ENCODE measurements at places on chromosomes 7 and 10.

- DNase-seq = no peak
Observed at GRCh38 chr10:26525586-26525985, 87.4 kb downstream of the APBB1IP start.

DNA sequence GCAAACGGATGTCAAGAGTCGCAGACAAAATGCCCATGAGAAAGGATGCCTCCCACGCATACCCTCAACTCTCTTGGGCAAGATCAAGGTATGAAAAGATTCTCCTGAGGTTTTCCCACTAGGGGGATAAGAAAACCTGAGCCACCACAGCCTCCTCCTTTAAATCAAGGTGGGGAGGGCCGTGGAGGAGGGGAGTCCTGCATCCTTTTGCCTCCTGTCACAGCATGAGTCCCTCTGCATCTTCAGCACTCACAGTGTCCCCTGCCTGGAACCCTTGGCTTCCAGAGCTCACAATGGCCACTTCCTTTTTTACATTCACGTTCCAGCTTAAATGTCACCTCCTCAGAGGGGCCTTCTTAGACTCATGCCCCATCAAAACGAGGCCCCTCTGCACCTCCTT lies 207.6 kb downstream of the GLI3 start:
- no peak for DNase-seq

DNA sequence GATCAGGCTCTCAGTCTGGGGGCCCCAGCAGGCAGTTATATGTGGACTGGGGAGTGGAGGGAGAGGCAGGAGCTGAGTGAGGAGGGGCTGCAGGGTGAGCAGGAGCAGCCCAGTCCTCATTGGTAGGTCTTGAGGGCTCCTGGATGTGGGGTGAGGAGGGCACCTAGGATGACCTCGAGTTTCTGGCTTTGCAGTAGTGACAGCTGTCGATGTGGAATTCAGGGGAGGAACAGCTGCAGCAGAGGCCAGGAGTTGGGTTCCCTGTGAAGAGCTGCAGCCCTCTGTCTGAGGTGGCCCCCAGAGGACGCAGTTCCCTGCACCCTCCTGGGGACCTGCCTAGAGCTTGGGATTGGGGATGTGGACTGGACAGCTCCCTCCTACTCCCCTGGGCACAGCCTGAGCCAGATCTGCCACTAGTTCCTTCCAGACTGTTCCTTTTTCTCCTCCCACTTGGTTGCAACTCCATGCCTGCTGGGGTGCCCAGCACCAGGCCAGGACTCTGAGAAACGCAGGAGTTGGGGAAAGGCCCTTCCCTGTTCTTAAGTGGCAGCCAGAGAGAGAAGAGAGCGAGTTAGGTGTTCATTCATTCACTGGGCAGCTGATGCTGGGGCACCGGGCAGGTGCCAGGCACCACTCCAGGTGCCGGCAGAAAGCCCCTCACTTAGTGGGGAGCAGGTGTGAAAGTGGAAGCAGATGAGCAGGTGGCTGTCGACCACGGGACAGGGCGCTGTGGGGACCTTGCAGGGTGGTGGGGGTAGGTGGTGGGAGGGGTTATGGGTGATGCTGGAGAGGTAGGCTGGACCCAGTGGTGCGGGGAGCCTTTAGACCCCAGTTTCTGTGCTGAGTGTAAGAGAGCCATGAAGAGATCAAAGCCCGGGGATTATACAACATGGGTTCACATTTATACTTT lies 57.9 kb downstream of the PRF1 start:
- no peak for DNase-seq

- DNase-seq = no peak
Observed at GRCh38 chr10:105770524-105771212, 1129.6 kb downstream of the SORCS3 start.

- DNase-seq = no peak
Observed at GRCh38 chr10:78849115-78849514, 219.7 kb upstream of the ZMIZ1 start.

- no peak for DNase-seq
Observed at GRCh38 chr7:96933067-96933645, 72.2 kb upstream of the DLX6 start.

DNA sequence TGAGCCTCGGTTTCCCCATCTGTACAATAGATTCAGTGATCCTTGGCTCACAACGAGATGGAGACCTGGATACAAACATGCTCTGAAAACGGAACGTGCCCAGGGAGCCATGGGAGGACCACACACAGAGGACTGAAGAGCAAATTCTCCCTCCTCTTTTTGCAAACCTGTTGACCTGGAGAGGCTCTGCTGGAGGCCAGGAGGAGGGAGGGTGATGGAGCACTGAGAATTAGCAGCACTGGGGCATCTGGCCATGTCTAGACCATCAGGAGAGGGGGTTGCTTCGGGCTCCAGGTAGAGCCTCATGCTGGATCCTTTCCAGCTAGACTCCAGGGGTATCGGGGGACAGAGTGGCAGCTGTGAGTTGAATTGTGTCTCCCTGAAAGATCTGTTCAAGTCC lies 97.4 kb upstream of the GPR26 start:
- no peak for DNase-seq

GRCh38 chr10:29598851-29599311 lies 35.9 kb downstream of the SVIL start:
- no peak for DNase-seq

DNA sequence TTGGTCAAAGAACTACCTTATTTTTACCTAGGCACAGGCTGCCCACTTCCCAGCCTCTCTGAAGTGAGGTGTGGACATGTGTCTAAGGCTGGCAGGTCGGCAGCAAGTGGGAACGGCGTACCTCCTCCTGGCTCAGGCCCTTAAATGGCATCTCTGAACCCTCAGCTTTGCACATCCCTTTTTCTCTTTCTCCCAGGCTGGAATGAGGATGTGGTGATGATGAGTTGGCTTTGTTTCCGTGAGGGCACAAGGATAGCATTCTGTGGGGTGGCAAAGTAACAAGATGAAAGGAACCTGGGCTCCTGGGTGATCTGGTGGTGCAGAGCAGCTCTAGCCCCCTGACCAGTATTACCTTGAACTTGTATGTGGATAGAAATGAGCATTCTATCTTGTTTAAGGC lies 196.8 kb downstream of the REEP3 start:
- DNase-seq = no peak

- no peak for DNase-seq
Observed at GRCh38 chr10:45418849-45419675, 45.0 kb downstream of the ALOX5 start.

DNA sequence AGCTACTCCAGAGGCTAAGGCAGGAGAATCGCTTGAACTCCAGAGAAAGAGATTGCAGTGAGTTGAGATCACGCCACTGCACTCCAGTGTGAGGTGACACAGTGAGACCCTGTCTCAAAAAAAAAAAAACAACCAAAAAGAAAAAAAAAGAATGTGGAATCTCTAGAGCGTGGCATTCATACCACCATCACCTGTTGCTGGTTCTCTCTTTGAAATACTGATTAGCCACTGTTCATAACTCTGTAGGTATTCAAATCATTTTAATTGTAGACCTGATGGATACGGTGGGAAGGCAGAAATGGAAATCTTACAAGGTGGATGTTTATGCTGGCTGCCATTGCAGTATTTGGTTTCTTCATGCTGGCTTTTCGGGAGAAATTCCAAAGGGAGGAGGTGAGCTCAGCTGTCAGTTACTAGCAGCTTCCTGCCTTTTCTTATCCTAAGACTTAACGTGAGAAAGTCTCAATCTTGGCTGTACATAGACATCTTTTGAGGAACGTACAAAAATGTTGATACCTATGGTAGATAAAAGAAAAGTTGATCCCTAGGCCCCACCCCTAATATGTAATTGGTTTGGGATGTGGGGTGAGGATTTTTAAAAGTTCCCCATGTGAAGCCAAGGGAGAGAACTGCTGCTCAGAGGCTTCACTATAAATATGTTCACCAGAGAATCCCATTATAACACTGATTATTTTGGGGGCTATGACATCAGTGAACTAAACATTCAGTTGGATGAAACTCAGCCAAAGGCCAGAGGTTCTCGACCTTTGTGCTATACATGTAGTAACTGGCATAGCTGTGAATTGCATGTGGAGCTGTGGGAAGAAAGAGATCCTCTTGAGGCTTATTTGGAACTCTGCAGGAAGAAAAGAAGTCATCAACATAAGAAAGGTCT lies 26.9 kb upstream of the MKLN1 start:
- peak; percentile 19 for DNase-seq

- DNase-seq = peak; percentile 88
Observed at GRCh38 chr7:92763636-92764423, 72.5 kb downstream of the CDK6 start.

- DNase-seq = peak; percentile 47
Observed at GRCh38 chr7:121167971-121168370, 160.8 kb upstream of the WNT16 start.

- DNase-seq = peak; percentile 7
Observed at GRCh38 chr7:66138994-66139752, 24.5 kb downstream of the CRCP start.

DNA sequence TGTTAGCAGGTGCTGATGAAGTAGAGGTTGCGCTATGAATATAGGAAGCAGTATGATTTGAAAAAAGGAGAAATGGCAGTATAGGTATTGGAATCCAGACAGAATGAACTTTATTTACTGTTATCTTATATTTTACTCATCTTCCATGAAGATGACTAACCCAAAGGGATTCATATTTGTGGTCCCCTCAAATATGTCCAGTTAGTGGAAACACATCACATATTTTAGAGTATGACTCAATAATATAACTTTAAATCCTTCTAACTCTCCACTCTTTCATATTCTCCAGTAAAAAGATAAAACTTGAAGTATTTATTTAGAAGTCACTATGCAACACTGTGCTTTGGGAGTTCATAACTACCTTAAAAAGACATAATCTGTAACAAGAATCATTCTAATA lies 286.5 kb upstream of the LRRTM3 start:
- peak; percentile 63 for DNase-seq

GRCh38 chr10:119505131-119505551 lies 37.4 kb downstream of the RGS10 start:
- no peak for DNase-seq

DNA sequence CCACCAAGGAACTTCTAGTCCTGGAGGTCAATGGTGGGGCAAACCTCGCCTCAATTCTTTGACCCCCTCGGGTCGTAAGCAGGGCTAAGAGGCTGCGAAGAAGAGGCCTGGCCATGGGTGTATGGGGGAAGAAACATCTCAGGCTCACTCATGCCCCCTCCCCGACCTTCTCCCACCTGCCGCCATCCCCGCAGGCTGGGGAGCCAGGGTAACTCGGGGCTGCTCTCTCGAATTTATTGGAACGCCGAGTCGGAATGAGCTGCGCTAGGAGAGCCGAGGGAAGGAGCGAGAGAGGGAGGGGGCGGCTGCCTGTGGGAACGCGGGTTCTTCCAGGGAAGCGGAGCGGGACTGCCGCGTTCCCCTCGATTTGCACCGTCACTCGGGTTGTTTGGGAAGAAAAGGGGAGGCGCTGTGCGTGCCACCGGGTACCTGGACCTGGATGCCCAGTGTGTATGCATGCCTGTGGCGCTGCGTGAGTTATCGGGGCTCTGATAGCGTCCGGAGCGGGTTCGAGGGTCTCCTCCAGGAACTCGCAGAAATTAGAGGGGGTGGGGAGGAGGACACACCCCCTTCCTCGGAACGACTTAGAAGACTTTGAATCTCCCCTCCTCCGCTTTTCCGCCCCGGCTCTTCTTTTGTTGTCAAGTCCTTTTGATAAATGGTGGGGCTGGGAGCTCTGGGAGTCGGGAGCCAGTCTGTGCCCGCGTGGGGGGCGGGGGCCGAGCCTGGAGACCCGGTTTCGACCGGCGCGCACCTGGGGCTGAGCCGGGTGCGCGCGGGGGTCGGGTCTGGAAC lies 1.8 kb upstream of the ZNF503 start:
- peak; percentile 68 for DNase-seq

GRCh38 chr10:124647421-124648130 lies 96.6 kb downstream of the FAM53B start:
- peak; percentile 46 for DNase-seq

GRCh38 chr10:116848944-116849247 lies 403 bp upstream of the ENO4 start:
- no peak for DNase-seq

DNA sequence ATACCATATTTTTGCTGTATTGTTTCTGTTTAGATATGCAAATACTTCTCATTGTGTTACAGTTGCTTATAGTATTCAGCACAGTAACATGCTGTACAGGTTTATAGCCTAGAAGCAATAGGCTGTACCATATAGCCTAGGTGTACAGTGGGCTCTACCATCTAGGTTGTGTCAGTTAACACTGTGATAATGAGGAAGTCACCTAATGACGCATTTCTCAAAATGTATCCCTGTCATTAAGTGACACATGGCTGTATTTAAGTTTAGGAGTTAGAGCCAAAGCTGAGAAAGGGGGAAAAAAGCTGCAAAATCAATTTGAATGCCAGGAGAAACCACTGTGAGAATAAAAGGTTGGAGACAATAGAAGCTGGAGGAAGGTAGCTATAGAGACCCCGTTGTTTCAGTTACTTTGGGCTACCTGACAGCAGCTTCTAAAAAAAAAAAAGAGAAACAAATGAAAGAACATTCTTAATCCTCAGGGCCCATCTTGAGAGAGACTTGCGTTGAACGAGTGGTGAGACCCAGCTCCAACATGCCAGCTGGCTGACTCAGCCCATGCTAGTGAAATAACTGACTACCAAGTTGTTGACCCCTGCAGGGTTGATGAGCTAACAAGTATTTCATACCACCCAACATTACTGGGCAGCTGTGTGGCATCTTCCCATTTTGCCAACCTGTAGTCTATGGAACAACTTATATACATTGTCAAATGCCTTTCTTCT lies 8.7 kb downstream of the STARD3NL start:
- peak; percentile 90 for DNase-seq

GRCh38 chr10:3570855-3571266 lies 214.1 kb downstream of the KLF6 start:
- DNase-seq = no peak

DNA sequence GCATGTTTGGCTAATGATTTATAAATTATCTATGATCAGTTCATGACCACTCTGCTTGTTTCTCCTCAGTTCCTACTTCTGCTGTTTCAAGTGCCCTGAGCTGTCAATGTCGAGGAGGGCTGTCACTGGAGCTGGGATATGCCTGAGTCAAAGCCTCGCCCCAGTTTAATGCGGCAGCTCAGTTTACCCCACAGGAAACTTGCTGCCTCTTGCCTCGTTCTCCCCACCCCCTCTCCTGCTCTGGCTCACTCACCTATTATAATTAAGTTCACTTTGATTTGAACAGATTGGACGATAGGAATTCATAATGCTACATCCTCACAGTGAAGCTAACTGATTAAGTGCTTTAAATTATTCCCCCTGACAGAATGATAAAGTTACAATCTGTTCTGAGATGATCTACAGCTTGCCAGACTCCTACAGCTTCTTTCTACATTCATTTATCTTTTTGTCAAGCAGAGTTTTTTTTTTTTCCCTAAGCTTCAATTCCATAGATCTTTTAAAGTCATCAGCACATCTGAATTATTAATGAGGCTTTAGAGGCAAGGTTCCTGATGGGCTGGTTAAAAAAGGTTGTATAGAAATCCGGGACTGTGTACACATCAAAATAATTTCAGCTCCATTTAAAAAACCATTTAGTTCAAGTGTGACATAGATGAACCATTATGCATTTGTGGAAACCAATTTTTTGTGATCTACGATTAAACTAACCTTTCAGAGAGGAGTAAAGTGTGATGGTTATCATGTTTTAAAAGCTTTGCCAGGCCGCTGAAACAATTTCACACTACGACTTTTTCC lies 758.3 kb downstream of the KCNMA1 start:
- no peak for DNase-seq

Measured in NCI-H226 (cell line).